Thyroid gland (tissue), 4 donors: ENCODE measurements at places on chromosomes 13 and 19. TPM values are rescaled to one million over a fixed set of nuclear protein-coding genes. Genes with fewer than 3 reads are reported as not detected.

The HNRNPM gene
- 103 TPM for total RNA-seq

The LRRC63 gene
- total RNA-seq, result 0.13 TPM

The AMER2 gene
- not detected for total RNA-seq

The FUT1 gene
- total RNA-seq, result 1.7 TPM

The FRY gene
- 40.2 TPM for total RNA-seq

The MEIOSIN gene
- total RNA-seq, result not detected
